ENCODE measurements at places on chromosomes 2 and 18.

DNA sequence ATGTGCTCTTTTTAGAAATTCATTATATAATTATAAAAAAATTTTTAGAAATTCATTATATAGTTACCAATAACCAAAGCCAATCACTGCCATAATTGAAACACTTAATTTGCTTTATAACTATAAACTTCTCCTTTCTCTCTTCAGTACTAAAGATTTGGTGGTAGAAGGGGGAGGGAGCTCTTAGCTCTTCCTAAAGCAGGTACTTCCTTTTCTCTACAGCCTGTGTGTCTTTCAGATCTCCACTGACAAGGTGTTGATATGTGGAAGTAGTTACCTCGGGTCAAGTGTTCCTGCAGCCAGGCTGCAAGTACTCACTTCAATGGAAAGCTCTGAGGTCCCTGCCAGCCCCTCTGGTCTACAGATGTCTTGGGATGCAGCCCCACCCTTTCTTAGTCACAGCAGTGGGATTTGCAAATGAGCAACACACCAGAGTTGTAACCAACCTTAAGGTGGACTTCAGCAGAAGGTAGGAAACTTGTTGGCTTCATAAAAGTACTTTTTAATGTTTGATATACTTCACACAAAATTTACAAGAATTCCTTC, 690.0 kb downstream of the ARHGAP15 start:
- no peak for DNase-seq

GRCh38 chr18:63445037-63445436, 22.8 kb upstream of the VPS4B start:
- DNase-seq: no peak

DNA sequence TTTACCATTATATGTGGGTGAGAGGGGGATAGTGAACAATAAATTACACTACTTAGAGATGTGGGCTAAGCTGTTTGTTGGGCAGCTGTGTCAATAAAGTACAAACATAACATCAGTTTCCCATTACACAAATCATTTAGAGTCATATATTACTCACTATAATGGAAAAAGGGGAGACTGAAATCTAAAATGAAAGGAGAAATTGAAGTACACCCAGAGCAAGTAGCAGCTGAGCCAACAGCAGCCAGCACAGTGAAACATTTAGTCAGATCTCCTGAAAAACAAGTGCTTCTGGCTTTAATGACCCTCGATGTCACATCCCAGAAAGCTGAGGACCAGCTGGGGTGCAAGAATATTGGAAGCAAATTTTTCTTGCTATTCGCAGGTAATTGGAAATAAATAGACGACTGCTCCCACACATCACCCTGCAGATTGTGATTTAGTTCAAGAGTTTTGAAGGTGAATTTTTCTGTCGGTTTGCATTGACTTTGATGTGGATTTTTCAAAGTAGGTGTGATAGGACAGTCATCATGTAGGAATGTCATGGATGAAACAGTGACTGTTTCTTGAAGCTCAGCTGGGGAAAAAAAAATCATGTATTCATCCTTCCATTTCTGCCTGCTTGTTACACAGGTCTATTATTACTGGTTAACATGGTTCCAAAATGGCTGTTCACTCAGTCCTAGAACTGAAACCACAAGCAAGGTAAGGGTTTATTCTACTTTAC, 1607.3 kb upstream of the CELF4 start:
- no peak for DNase-seq

- DNase-seq: no peak
Measured at GRCh38 chr2:12806549-12807242, 90.0 kb downstream of the TRIB2 start.

DNA sequence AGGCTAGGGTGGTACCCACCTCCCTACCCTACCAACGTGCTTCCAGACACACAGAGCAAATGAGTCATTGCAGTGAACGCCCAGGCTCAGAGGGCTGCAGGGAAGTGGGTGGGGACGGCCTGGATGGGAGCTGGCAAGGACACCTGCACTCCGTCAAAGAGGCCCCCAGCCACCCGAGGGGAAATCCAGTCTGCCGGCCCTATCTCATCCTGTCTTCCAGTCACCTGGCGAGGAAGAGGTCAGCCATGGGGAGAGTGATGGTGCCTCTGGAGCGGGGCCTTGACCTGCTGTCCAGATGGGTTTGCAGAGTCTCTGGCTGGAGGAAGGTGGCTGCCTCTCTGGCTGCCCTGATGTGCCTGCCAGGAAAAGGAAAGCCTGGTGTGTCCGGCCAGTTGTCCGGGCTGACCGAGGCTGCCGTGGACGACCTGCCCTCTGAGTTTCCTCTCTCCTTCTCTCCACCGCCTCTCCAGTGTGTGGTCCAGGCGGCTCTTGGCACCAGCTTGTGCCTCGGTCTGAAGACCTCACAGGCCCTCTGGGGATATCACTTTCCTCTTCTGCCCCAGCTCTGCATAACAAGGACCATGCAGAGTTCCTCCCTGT, 209.7 kb upstream of the COPS8 start:
- DNase-seq: no peak

GRCh38 chr2:127032621-127033020, 74.3 kb downstream of the BIN1 start:
- no peak for DNase-seq

GRCh38 chr2:26679867-26680266, 12.7 kb upstream of the KCNK3 start:
- DNase-seq: no peak

- no peak for DNase-seq
Measured at GRCh38 chr2:110852541-110853263, 120.3 kb downstream of the ACOXL start.

GRCh38 chr2:8581601-8582041, 100.2 kb upstream of the ID2 start:
- DNase-seq: no peak

- DNase-seq: no peak
Measured at GRCh38 chr18:23357996-23358594, 95.0 kb upstream of the RIOK3 start.

- DNase-seq: peak; percentile 6
Measured at GRCh38 chr2:101387151-101387834, at the start of gene CREG2. CREG2 (minus strand) TSS chr2:101387503; CDS start chr2:101387457, 46 bp downstream.

- no peak for DNase-seq
Measured at GRCh38 chr2:240329778-240330177, 105.7 kb upstream of the GPC1 start.

DNA sequence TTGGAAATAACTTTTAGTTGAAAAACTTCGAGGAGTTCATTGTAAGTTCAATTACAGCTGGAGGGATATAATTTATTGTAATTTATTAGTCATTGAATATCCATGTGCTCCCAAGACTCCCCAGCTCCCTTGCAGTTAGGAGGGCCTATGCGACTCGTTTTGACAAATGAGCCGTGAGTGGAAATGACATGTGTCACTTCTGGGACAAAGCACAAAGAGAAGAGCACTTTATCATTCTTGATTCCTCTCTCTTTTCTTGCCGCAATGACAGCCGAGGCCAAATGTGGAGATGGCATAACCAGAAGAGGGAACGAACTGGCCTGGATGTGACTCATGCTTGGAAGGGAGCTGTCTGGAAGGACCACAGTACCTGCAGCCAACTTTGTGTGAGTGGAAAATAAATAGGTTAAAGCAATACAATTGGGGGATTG, 44.2 kb upstream of the ITSN2 start:
- DNase-seq: no peak

Data from stimulated activated CD4-positive, alpha-beta T cell treated with anti-CD3 and anti-CD28 coated beads, Interleukin-15, amount 100 ng/mL, for 1 hour (primary cell).